ENCODE measurements at places on chromosomes 4 and X.

DNA sequence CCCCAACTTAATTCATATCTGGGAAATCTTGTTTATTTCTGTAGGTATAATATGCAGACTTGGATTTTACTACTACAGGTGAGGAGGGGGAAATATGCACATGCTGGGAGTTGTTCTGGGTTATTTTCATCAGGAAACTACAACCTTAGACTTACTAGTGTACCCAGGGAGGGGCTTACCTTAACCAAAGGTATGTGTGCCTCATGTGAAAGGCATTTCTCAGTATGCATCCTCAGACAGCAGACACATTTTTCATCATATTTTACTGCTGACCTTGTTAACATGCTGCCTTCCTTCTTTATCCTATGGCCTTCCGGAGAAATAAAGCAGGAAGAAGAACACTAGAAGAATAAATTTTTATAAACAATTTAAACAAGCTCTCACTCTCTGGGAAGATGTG is 214.9 kb downstream of the SPANXN4 start:
- DNase-seq, result no peak

- no peak for DNase-seq
Observed at GRCh38 chrX:42093756-42094155, 170.4 kb upstream of the CASK start.

DNA sequence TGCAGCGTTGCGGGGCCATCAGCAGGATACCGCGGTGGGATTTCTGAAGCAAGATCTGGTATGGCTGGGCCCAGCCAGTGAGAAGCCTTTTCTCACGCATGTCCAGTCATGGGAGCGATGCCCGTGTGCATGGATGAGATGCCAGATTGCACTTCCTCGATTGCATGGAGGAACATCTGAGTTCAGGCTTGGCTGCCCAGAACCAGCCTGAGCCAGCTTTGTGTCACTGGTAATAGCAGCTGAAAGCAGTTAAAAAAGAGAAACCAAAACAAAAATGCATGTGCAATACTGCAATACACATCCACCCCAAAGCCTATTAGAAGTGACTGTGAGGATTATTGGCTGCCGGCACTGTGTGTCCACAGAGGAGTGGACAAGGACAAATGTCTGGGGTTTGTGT is 59.3 kb downstream of the PSAPL1 start:
- DNase-seq, result no peak

DNA sequence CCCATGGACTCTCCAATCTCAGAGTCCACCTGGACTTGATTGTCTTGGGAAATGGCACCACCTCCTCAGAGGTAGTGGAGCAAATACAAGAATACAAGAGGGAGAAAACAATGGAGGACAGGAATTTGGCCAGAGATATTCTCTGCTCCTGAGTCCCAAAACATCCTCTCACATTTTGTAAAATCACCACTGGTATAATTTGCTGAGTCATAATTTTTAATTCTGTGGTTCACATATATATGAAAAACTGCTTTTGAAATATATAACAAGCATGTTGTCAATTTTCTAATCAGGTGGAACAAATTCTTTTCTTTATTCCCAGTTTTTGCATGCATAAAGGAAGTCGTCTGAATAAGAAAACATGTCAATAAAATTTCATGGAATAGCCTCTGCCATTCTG is 356.1 kb downstream of the AFF2 start:
- DNase-seq, result no peak

- DNase-seq, result no peak
Observed at GRCh38 chrX:23989689-23990088, 37.3 kb downstream of the KLHL15 start.

DNA sequence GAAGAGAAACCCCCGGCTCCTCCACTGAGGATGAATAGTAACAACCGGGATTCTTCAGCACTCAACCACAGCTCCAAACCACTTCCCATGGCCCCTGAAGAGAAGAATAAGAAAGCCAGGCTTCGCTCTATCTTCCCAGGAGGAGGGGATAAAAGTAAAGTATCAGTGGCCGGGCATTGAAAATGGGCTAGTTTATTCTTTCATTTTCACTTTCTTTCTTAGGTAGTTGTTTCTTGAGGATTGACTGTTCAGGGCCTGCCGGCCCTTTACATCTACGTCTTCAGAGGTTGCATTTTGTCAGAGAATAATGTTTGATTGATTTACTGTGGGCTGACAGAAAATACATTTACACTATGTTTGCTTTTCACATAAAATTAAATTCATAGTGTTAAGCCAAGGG is 27.1 kb downstream of the PAK3 start:
- DNase-seq, result no peak

- DNase-seq, result peak; percentile 52
Observed at GRCh38 chr4:104907074-104907649, 239.5 kb upstream of the TET2 start.

- no peak for DNase-seq
Observed at GRCh38 chrX:96707804-96708203, 23.2 kb downstream of the DIAPH2 start.

DNA sequence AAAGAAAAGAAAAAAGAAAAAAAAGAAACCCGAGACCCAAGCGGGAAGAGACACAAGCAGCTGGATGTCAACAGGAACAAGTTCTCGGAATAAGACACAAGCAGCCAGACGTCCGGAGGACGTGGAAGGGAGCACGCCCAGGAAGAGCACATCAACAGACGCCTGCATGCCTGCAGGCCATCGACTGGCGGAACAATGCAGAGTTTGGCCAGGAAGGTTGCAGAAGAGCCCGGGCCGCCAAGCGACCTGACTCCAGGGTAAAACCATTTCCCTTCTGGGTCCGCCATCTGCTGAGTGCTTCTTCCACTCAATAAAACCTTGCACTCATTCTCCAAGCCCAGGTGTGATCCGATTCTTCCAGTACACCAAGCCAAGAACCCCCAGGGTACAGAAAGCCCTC is 95.6 kb upstream of the PRR32 start:
- no peak for DNase-seq

DNA sequence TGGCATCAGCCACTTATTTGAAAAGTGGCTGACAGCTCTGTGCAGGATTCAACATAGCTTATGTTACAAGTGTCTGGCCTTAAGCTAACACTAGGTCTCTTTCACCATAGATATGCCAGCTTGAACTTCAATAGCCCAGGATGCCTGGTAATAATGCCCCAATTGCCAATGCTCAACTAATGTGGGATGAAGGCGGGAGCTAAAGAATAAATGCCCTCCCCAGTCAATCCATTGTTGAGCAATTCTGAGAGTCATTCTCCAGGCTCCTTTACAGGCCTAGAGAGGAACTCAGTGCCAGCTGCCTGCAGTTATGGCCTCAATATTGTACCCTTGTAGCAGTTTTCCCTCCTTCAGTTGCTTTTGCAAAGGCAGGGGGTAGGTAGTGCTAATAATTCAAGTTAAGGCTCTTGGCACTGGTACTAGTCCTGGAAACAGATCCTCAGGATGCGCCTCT is 460.2 kb downstream of the GABRG1 start:
- no peak for DNase-seq

GRCh38 chr4:14272206-14272605 is 644.7 kb upstream of the BOD1L1 start:
- DNase-seq, result no peak

- DNase-seq, result peak; percentile 35
Observed at GRCh38 chrX:23742174-23742696, 841 bp downstream of the ACOT9 start.

DNA sequence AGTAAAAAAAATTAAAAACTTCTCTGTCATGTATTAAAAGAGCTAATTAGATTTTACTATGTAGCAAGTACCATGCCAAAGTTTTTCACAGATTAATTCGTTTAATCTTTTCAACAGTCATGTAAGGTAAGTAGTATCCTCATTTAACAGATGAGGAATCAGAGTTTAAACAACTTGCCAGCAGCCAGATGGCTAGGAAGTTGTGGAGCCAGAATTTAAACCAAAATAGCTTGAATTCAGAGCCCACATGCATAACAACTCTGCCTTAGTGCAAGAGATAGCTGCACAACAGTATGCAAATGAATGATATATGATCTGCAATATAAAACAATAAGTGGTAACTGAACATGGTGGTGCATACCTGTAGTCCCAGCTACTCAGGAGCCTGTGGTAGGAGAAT is 75.3 kb downstream of the NAP1L3 start:
- no peak for DNase-seq

DNA sequence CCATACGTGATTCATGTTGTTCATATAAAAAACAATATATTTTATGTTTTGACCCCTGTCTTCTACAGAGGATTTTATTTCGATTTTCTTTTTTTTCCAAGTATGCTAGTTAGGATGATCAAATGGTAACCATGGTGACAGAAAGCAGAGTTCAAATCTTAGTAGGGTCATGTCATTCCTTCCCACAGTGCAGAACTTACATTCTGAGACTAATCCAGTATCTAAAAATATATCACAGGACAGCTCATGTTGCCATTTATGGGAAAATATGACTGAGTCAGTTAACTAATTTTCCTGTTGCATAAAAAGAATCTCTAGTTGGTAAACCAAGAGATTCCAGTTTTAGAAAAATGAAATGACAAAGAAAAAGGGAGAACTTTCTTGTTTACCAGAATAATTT is 209.5 kb downstream of the PARM1 start:
- DNase-seq, result no peak

DNA sequence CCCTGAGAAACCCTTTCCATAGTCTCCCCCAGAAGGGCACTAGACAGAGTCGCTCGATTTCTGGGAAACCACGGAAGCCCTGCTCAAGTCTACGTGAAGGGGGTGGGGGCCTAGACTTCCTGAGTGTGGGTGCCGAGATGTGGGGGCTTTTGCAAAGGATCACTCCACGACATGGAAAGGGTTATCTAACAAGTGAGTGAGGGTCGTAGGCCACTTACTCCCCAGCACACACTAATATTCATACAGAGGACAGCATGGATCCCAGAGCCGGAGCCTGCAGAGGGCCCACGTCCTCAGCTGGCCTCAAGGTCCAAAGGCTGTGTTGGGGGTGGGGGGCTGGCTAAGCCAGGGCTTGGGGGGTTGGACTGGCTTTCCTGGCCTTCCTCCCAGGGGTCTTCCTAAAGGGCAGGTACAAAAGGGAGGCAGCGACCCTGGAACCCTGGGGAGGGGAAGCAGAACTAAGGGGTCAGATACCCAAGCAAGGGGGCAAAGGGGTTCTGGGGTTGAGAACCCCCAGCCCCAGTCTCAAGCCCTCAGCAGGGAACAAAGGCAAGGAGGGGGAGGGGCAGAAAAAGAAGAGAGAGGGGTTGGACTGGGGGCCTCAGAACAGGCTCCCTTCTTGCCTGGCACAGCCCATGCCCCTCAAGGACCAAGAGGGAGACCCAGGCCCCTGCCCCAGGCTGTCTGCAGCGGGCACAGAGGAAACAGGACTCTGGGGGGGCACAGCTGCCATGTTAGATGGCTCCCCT is 1.6 kb downstream of the HMX1 start:
- no peak for DNase-seq

DNA sequence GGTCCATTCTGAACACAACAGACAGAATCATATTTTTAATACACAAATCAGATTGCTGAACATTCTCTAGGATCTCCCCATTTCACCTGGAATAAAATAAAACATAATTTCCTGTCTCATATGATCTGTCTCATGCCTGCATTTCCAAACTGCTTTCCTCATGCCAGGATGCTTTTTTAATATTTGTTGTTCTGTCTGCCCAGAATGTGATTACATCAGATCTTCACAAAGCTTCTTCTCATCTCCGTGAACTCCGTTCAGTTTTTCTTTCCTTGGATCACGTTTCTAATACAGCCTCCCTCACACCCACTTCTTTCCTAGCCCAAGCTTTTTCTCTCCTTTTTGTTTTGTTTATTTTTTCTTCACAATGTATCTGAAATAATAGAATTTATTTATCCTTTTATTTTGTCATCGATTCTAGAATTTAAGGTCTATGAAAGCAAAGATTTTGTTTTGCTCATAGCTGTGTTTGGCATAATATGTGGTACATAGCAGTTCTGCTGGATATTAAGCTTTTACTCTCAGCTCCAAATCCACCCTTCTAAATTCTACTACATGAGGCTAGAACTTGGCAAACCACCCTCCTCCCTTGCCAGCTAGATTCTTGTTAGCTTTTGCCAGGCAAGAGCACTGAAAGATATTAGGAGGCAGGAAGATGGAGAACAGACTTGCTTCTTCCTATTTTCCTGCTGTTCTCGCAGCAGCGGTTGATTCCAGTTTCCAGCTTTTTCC is 165.5 kb upstream of the SLIT2 start:
- no peak for DNase-seq

DNA sequence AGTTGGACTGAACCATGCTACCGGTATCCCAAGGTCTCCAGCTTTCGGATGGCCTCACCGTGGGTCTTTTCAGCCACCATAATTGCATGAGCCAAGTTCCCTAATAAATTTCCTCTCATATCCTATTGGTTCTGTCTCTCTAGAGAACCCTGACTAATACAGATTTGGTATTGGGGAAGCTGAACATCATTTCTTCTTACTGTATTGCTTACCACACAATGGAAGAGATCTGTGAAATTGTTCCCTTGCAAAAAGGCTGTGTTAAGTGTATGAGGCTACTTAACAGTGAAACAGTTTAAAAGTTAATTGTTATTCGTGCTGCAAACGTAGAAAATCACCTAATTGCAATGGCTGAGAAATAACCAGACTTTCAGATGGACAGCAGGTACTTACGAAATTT is 34.0 kb downstream of the PLAC8 start:
- no peak for DNase-seq

GRCh38 chrX:40733706-40734105 is 1.6 kb downstream of the MED14 start:
- no peak for DNase-seq

DNA sequence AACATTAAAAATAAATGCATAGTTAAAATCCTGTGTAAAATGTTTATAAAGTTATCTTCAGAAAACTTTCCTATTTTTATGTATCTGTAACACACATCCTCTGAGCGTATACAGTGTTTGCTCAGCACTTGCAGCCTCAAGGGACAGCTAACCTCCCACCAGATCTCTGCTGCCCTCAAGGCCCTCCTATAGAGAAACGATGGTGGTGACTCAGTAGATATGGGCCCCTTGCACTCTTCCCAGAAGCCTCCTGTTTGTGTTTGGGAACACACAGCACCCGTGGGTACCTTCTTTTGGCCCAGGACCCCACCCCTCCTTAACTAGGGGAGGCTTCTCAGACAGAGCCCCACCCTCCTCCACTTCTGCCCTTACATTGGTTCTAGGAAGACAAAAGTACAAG is 26.7 kb downstream of the PJA1 start:
- DNase-seq, result no peak

DNA sequence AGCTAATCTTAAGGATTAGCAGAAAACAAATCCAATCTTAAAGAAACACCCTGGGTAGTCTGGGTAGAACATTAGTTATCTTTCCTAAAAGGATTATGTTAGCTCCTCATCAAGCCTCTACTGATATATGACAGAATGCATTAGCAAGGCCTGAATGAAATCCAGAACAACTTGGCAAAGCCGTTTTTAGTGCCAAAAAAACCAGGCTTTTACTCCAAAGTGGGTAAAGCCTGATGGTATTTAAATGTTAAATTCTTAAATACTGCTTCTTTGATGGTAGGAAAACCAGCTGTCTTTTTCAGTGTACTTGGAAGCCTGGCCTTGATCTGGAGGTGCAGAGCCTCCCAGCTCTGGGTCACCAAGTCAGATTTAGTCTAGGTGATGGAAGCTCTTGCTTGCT is 120.4 kb downstream of the GATB start:
- no peak for DNase-seq

DNA sequence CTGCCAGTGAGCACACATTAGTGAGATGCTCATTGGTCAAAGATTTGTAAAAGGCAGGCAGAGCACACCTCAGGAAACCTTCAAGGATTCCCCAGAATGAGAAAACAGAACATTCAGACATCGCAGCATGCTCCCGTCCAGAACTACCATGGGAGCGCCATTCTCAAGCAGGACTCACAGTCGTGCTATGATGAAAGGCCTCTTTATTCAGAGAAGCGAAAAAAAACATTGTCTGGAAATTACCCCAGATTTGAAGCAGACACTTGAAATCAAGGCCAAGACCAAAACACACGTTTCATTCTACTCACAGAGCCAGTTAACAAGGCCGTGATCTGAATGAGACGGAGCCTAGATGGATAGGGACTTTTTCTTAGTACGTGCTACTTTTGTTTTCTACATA is 961.8 kb upstream of the TENM3 start:
- DNase-seq, result no peak

Data from epithelial cell of proximal tubule (primary cell).